Activated CD4-positive, alpha-beta T cell treated with anti-CD3 and anti-CD28 coated beads, Interleukin-10, Interleukin-2, amounts not matched to agents 100 ng/mL and 50 ng/mL, durations not matched to agents 16 hours and 8 hours (primary cell): ENCODE measurements at places on chromosomes 2 and 18.

DNA sequence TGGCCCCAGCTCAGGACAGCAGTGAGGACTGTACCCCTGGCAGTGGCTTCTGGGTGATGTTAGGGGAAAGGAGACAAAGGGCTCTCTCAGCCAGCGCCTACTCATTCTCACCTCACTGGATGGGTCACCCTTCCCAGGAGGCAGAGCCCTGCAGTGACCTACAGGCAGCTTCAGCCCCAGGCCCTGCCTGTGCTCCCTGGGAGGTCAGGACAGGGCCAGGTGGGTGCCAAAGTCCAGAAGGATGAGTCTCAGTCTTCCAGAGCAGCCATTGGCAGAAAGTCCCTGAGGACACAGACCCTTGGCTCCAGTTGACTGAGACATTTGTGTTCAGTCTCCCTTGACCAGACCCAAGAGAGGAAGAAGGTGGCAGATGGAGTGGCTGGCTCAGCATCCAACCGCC, 75.1 kb downstream of the TEX51 start:
- DNase-seq: no peak

DNA sequence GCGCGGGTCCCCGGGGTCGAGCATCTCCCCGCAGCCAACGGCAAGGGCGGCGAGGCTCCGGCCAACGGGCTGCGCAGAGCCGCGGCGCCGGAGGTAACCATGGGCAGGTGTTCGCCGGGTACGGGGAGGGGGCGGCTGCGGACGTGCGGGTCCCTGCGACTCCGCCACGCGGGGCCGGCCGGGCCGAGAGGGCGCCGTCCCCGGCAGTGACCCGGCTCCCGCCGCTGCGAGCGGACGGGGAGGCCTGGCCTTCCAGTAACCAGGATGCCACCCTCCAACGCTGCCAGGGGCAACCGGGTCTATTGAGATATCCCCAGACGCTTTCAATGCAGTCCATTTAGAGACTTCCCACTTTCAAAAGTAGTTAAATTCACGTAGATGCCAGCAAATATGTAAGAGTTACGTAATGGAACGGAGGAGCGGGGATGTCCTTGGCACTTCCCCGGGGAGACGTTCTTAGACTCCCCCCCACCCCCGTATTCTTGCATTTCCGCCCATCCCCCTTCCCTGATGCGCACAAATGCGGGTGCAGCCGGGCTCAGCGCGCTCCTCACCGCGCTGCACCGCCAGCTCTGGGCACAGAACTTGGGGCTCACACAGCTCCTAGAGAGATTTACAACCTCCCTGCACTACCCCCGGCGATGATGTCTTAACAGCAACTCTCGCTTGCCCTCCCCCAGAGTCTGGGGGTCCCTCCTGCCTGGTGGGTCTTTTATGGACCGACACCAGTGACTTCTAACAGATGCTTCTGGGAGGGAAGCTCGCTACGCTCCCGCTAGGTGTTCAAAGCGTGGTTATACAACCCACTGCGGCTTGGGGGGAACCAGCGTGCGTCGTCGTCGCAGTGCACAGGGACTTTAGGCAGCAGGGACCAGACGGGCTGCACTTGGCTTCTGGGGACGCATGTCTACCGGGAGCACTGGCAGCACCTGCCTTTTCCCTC, 657 bp downstream of the SGPP2 start:
- DNase-seq: peak; percentile 13

GRCh38 chr2:240604291-240604938, 17.9 kb downstream of the CAPN10 start:
- DNase-seq: no peak

DNA sequence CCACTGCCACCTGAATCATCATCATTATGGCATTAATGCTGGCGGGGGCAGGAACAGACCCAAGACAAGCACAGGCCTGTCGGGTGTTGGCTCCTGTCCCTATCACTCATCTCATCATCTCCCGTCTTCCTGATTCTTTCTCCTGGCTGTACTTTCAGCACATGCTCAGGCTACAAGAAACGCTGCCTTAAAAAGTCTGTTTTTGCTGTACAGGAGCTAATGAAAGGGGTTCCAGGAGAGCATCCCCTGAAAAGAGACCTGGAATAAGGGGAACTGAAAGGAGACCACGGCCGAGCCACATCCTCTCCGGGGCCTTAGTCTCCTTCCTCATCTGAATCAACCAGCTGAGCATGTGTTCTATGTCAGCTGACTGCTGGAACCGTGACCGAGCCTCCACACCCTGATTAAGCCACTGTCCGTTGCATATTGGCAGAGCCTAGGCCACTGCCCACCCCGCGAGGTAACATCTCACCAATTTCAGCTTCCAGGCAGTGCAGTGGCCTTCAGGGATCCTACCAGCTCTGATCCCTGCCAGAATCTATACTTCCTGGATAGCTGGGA, 62.6 kb downstream of the DNMT3A start:
- DNase-seq: no peak

DNA sequence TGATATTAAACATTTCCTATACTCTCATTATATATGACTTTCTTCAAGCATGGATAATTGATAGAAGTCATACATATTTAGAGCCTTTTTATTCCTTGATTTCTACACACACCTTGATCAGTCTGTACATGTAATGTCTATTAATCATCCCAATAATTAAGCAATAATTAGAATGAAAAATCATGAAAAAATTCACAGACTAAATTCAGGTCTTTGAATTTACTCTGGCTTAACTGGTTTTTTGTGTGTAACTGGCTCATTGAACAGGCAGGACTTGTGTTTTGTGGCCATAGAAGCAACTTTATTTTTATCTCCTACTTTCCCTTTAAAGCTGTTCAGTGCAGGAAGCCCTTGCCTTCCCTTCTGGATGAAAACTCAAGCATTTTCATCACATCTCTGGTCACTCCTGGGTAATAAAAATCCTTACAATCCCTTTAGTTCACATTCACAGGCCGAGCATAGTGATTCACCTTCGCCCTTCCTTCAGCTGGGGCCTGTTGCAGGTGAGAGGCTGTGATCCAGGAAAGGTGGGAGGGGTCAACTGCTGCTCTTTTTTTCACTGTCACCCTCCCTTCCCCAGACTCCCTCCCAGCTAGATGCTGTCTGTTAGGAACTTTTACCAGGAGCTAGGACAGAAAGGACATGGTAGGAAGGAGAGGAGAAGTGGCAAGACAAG, 58.0 kb upstream of the ITSN2 start:
- no peak for DNase-seq
